Stimulated activated naive CD4-positive, alpha-beta T cell treated with Interleukin-2 at 50 U/mL for 16 hours (primary cell): ENCODE measurements at places on chromosomes 11 and 22.

DNA sequence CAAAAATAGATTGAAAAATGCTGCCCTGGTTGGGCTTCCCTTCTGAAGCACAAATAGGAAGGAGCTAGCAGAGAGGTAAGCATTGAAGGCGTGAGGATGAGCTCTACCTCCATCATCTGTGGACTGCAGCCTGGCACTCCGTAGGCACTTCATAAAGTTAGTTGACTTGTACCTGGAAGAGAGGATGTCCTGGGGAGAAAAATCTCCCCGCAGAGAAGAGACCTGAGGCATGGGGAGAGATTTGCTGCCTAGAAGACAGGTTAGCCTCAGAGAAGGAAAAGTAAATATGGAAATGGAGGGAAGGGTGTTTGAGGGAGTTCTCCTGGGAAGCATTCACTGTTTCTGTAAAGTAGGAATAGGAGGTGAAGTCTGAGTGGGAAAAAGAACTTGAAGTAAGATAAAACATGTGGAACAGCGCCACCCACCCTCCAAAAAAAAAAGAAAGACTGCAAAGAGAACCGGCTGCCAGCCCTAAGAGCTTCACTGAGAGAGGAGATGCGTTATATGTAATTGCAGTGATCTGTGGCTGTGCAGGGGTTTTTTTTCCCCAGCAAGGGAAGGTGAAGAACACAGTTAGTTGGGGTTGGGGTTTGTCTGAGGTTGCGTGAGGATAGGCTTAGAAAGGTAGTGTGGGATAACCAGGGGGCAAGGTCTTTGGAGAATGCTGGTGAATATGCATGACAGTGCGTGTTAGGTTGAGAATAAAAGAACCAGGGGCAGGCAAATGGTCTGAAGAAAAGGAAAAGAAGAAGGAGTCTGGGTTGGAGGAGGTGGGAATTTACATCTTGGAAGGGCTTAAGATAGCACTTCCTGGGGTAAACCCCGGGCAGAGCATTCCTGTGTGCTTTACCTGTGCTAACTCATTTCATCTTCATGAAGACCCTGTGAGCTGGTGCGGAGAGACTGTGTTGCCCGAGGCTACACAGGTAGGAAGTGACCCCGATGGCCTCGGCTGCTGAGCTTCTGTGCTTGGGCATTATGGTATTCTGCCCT is 16.0 kb downstream of the TNRC6B start:
- no peak for DNase-seq

GRCh38 chr11:69644071-69644961 is 3.4 kb downstream of the CCND1 start:
- no peak for DNase-seq

DNA sequence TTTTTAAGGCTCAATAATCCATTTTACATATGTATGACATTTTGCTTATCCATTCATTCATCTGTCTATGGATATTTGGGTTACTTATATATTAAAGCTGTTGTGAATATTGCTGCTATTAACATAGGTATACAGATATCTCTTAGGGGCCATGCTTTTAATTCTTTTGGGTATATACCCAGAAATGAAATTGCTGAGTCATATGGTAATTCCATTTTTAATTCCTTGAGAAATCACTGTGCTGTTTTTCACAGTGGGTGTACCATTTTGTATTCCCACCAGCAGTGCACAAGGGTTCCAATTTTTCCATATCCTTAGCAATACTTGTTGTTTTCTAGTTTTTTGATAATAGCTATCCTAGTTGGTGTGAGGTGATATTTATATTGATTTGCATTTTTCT is 19.0 kb downstream of the PRMT3 start:
- DNase-seq = no peak

- DNase-seq = no peak
Measured at GRCh38 chr22:45884201-45885062, 92.5 kb downstream of the WNT7B start.

DNA sequence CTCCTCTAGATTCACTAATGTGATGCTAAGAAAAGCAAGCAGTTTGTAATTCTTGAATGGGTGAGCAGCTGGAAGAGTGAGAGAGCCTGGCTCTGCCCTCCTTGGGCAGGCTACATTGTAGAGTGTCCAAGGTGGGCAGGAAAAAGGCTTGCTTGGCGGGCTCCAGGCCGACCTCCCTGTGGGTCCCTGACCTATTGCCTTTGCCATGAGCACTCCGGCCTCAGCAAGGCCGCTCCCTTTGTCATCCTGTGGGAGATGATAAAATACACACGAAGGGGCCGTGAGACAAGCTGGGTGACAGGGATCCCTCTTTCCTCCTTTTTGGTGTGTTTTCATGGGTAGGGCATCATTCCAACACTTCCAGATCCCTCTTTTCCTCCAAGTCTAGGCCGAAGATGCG is 41.8 kb downstream of the TIMP3 start:
- no peak for DNase-seq

- no peak for DNase-seq
Measured at GRCh38 chr11:46755962-46756361, 36.9 kb downstream of the F2 start.

DNA sequence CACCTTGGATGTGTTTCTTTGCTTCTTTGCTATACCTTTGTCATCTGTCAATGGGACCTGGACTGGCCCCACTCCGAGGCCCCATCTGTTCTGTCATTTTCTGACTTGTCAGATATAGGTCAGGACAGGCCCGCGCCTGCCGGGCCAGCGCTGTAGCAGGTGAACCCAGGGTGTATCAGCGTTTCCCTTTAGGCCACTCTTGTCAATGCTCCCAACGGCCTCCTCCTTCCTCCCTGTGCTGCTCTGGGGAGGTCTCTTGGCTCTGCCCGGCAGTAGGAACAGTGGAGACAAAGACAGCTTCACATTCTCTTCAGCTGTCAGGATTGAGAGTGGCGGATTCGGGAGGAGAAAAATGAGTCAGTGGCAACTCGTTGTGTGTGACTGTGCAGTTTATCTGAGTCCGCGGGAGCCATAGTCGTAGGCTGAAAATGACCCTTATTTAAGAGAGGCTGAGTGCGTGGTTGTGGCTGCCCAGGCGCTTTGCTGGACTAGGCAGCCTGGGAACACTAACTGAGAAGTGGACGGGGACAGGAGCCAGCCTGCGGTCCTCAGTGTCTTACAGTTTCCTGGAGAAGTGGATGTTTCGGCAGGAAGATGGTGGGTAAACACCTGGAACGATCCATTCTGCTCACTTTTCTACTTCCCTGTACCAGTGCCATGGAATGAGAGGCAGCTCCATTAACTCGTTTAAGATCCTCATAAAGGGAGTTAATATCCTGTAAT is 102.3 kb downstream of the PRR5L start:
- DNase-seq = no peak

DNA sequence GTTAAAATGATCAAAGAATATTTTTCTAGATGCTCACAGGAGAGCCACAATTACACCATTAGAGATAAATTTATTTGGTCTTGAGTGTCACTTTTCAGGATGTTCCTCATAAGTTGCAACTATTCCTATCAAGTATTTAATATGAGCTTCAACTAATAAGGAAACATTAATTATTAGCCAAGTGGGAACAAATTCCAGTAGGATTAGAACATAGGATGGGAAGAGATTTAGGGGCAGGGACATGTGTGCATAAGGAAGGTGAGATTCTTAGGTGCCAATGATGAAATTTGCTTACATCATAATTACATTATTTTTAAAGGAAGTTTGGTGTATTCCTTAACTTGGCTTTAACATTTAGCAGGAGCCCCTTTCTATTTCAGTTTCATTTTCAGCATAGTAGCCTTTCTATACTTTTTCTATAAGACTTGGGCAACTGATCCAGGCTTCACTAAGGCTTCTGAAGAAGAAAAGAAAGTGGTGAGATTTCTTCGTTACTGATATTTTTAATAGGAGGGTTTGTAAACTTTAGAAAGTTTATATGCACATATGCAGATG is 38.8 kb downstream of the CSRP3 start:
- DNase-seq = no peak

DNA sequence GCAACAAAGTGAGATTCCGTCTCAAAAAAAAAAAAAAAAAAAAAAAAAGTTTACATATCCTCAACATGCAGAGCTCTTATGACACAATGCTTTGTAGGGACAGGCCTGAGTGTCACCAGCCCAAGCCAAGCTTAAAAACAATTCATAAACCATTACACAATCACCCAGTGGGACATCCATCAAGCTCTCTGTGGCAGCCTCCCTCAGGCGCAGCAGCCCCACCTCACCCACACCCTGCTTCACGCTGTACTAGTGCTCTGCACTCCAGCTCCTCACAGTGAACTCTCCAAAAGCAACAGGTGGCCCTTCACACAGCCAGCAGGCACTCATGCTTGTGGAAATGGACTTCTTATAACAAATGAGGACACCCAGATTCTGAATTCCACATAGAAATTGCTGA is 3.5 kb upstream of the FOXRED2 start:
- no peak for DNase-seq

DNA sequence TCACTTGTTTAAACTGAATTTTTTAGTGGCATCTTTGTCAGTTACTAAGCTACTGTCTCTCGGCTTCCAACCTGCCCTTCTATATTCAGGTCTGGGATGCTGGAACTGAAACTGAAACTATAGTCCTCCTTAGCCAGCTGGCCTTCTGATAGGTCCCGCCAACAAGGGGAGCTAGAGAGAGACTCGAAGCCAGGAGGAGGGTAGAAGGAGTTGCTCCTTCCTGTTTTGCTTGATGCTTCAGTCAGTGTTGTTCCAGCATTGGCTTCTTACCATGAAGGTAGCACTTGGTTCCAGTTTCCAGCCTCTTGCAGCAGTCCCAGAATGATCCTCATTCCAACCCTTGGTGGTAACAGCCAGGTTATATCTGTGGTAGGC is 32.9 kb upstream of the HORMAD2 start:
- no peak for DNase-seq

- DNase-seq = no peak
Measured at GRCh38 chr11:34823197-34823596, 93.0 kb downstream of the APIP start.

DNA sequence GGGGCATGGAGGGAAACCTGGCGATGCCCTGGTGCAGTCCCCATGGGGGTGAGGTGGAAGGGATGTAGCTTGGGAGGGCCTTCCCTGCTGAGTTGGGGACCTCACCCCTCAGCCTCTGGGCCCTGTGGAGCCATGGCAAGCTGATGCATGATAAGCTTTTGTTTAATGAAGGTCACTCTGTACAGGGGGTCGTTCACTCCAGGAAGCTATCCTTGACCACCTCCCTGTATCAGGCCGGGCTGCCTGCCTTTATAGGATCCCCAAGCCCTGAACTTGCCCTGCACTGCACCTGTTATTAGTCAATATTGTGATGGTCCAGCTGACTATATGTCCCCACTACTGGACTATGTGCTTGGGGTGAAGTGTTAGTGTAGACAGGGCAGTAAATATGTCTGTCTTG is 49.7 kb upstream of the MYEOV start:
- no peak for DNase-seq

GRCh38 chr11:122159173-122159721 is 43.2 kb upstream of the BLID start:
- no peak for DNase-seq

DNA sequence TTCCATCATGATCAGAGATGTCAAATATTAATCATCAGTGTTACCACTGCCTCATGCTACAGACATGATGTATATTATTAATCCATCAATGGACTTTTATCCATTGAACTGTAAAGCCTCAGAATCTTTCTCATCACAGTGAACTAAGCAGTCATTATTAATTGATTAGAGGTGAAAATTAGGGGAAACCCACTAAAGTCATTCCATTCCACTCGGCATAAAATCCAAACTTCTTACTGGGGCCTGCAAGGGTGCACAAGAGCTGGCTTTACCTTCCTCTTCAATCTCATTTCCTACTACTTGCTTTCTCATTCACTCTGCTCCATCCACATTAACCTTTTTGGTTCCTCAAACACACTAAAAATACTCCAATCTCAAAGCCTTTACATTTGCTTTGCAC is 7.9 kb upstream of the CD44 start:
- DNase-seq = no peak

GRCh38 chr11:14370496-14370895 is 11.5 kb upstream of the RRAS2 start:
- no peak for DNase-seq

DNA sequence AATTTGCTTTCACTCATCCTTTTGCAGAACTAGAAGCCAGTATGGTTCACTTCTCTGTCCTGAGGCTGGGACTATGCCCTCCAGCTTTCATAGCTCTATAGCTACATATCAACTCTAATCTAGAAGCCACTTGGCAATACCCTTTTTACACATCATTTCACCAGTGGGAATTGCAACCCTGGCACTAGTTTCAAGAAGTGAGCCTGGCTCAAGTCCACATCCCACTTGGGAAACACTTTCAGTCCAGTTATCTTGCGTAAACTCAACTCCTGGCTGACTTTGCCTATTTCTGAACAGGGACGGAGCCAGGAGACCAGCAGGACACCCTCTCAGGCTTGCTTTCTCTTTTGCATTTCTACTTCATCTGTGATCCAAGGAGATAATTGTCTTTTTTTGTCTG is 19.9 kb upstream of the FAT3 start:
- no peak for DNase-seq

DNA sequence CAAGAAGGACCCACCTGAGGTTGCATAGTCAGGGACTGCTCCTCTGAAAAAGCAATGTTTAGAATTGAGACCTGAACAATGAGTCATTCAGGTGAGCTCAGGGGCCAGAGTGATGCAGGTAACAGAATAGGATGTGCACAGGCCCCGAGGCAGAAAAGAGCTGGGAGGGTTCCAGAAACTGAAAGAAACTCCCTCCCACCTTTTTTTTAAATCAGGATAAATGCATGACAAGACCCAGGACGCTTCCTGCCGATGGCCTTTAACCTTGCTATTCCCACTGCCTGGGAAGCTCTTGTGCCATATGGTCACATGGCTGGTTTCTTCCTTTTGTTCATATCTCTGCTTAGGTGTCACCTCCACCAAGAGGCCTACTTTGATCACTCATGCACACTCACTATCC is 214.2 kb upstream of the ZBED5 start:
- DNase-seq = no peak

DNA sequence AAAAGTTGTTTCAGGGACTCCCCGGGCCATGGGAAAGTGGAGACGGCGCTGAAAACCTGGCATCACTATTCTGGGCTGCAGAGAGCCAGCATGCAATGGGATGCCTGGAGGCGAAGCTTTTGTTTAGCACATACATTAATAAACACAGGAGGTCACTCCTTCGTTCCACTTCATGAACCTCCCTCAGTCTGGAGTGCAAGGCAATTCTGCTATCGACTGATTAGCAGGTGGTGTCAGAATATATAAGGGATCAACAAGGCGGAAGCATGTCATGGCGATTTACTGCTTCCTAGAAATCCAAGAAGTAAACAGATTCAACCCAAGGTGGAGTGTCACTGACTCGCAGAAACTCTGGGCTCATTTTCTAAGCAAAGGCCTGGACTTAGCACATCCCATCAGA is 45.4 kb upstream of the MN1 start:
- no peak for DNase-seq

GRCh38 chr11:78594814-78595213 is 20.1 kb upstream of the NARS2 start:
- DNase-seq = no peak

DNA sequence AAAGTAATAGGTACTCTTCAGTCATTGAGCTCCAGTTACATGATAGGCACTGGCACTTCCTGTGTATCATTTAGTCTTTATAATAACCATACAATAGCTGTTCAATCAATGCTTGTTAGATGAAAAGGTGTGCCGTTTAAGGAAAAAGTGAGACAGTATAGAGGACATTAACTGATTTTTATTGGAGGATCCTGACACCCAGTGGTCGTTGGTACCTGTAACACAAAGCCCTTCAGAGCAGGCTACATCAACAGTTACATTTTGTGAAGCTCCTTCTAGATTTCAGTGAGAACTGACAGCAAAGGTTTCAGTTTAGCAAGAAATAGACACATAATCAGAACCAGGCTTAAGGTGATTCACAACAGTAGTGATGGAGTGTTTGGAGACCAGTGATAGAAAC is 44.2 kb downstream of the CCDC81 start:
- DNase-seq = no peak
